EH (cell line): ENCODE measurements at places on chromosomes 2 and 18.

- no peak for DNase-seq
These were observed 756 bp upstream of the PTPN4 start for GRCh38 chr2:119758881-119759450.

DNA sequence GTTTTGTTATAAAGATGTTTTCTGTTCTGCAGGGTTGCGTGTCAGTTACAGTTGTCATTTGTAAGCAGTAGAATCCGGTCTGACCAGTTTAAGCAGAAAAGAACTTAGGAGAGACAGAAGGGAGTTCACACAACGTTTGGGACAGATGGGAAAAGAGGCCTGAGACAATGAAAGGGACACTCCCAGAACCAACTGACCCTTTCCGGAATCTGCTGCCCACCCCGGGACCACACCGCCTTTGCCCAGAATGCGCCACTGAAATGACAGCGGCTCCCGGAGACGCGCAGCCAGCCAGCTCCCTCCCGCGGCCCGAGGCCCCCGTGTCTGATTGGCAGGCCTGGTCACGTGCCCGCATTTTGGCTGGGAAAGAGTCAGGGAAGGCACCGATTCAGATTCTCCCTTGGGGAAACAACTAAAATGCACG, 244.6 kb downstream of the BCL2 start:
- peak; percentile 55 for DNase-seq

- DNase-seq = no peak
These were observed 148.1 kb downstream of the GALNT14 start for GRCh38 chr2:30990176-30990575.

DNA sequence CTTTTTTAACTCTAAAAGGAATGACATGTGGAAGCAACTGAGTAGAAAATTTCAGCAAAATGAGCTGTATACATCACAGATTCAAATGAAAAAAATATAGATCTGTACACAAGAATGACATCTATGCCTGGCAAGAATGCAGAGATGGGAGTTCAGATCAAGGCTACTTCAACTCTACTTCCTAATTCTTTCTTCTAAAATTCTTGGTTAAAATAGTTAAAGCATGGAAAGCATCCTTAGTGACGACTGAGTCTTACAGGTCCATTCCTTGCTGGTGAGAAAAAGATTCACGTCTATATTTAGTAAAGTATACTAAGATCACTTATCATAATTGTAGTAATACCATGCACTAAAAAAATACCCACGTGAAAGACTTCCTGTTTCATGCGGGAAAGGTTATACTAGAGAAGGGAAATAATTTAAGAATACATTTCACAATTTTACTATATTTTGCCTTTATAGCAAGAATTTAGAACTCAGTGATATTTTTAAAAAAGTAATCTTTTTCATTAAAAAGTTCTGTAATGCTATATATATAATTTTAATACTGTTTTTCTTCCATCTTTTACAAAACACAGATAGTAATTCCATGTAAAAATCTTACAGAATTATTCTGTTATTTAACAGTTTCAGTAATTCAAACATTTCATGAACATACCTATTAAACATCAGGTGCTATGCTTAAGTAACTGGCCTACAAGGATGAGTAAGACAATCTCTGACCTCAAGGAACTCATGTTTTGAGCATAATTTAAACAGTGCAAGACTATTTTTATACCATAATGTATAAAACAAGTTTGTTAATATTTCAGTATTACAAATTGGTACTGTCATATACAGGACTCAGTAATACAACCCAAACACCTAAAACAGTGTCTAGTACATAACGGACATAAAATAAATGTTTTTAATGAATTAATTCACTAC, 159.6 kb downstream of the BAZ2B start:
- peak; percentile 82 for DNase-seq

DNA sequence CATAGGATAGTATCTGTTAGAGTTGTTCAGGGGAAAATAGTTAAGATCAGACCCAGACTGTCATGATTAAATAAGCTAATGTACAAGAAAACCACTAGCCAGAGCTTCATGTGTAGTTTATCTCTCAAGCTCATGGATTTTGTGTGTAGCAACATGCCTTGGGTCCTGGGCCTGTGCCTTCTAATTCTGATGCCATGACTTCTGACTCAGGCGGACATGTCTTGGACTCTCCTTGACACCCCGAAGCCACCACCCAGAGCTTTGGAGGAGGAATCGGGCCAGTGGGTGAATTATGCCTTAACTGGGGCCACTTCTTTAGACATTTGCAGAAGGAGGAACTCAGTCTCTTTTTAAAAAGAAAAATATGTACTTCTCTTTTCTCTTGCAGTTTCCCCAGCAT, 68.7 kb downstream of the NPAS2 start:
- DNase-seq = no peak

- no peak for DNase-seq
These were observed 1009.9 kb upstream of the KLHL29 start for GRCh38 chr2:22375096-22375495.

DNA sequence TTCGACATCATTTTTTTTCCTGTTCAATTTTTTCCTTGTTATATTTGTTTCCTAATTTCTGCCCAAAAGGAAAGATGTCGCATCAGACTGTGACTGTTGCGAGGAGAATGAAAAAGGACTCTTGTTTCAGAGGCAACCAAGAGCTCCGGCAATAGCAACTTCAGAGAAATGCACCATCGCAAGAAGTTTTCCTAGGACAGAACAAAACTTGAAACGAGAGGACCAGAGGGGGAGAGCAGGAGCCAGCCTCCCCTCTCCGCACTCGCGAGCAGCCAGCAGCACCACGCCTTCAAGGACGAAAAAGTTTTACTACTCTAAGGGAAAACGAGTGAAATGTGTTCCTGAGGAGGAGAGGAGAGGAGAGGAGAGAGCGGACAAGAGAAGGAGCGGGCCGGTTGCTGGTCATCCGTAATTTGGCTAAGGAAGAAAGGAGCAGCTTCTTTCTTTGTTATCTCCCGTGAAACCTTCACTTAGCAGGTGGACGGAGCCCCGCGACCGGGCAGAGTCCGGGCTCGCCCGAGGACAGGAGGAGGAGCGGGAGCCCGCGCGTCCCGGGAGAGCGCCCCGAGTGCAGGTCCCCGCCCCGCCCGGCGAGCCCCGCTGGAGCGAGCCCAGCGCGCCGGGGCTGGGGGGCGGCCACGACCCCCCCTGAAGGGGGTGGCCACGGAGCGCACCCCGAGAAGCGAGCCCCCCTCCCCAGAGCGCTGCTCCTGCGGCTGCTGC, 744 bp downstream of the POU3F3 start:
- no peak for DNase-seq

DNA sequence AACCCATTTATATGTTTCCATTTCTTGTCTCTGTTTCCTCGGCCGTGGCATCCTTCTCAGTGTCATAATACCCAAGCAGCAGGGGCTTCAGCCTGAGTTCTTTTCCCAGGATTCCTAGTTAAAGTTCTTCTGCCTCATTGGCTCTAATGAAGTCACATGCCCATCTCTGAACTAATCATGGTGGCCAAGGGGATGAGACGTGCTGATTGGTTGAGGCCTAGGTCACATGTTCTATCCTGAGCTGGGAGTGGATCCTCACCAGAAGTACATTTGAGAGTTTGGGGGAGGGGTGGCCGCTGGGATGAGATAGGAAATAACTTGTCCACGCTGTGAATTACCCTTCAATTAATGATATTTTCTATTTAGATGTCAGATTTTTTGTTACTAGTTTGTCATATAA, 3.8 kb upstream of the UGT1A5 start:
- no peak for DNase-seq
